Fibroblast of skin of right quadriceps (primary cell): ENCODE measurements at places on chromosomes 7 and 10.

- peak; percentile 70 for DNase-seq
Measured at GRCh38 chr7:28316489-28316888, 95.8 kb upstream of the CREB5 start.

DNA sequence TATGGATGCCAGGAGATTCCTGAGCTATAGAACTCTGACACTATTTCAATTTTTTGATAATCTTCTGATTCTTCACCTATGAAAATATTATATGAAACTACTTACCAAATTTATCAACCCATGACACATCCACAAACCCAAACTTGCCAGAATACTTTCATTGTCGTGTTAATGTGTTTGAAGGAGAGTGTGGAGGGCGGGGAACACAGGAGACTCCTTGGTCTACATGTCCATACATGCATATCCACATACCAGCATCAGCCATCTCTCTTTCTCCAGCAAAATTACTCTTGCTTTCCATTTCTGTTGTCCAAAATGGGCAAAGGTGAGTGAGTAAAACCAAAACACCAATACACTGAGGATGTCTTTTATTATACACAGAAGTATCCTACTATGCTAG, 23.5 kb upstream of the BPGM start:
- no peak for DNase-seq

DNA sequence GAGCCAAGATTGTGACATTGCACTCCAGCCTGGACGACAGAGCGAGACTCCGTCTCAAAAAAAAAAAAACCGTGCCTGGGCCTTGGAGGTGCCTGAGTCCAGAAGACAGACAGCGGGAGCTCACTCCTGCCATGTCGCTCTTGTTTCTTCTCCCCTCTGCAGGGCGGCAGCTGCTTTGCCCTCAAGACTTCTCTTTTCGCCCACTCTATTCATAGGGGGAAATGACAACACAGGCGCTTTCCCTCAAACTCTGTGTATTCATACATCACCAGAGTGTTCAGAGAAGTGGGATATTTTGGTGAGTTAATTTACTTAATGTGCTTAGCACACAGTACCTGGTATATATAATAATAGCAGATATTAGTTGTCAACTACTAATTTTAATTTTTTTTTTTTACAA, 44.5 kb downstream of the FOXK1 start:
- no peak for DNase-seq

GRCh38 chr7:16791905-16792698, 12.7 kb downstream of the AGR2 start:
- DNase-seq: no peak

DNA sequence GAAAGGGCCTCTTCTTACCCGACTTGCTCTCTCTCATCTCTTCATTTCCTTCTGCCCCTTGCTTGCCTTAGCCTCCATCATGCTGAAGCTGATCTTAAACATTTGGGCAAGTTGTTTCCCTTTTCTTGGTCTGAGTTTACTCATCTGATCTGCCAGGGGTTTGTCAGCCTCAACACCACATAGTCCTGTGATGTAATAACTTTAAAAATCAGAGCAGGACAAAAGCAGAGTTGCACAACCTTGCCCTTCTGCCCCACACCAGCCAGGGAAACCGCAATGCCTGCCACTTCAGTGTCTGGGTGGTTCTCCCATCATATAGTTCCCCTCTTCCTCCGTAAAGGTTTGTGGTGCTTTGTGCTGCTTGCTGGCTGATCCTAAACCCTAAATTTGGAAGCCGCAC, 9.9 kb upstream of the LIPM start:
- DNase-seq: no peak

DNA sequence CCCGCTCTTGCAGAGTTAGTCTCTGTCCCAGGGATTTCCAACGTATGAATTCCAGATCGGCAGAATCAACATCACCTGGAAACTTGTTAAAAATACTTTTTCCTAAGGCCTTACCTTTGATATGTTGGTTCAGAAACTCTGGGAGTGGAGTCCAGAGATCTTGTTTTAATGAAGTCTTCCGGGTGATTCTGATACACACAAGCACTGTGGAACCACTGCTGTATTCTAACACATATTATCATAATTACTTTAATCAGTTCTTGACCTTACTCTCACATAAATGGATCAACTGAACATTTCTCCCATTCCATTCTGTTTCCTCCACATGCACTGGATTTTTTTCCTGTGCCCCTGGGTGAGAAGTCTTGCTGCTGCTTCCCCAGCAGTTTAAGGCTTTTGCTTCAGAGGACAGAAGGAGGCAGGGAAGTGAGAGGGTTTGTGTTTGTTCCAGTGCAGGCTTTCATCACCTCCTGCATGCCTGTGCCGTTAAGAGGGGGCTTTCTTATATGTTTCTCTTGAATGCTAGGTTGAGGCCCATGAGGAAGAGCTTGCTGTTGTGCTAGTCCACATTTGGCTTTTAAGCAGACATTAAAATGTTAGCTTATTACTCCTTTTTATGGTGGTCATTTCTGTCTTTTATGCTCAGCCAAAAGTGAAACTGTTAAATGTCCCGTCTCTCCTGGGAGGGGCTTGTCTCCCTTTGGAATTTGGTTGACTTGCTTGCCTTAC, 32.4 kb downstream of the CCSER2 start:
- DNase-seq: peak; percentile 23

GRCh38 chr10:95242581-95243317, 48.1 kb downstream of the PDLIM1 start:
- DNase-seq: peak; percentile 54

DNA sequence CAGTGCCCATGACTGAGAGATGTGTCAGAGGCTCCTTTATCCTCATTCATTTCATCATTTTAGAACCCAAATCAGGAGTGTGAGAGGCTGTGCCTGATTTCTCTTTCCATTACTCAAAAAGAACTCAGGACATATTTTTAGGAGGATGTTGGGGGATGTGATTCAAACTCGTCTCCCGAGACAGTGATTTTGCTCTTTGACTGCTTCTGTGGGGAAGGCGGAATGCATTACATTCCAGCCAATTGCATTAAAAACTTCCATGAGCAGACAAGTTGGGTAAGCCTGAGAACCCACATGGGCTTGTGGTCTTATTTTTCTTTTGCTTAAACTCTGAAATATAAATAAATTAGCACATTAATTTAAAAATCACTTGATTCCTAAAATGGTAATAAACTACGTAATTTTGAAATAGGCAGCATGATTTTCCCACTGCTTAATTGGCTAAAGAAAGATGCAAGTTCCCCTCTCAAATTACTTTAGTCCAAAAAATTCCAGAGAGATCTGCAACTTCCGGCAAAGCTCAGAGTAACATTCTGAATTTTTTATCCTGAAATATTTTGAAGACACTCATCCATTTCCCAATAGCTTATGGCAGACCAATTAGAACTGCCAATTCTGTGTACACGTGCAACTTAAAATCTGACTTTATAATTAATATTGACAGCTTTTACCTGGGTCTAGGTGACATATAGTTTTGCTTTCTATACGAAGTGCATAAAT, 185.6 kb downstream of the C7orf25 start:
- DNase-seq: peak; percentile 87

GRCh38 chr10:43944381-43945093, 295.9 kb upstream of the ZNF32 start:
- peak; percentile 36 for DNase-seq

- no peak for DNase-seq
Measured at GRCh38 chr10:124604214-124605000, 139.8 kb downstream of the FAM53B start.

DNA sequence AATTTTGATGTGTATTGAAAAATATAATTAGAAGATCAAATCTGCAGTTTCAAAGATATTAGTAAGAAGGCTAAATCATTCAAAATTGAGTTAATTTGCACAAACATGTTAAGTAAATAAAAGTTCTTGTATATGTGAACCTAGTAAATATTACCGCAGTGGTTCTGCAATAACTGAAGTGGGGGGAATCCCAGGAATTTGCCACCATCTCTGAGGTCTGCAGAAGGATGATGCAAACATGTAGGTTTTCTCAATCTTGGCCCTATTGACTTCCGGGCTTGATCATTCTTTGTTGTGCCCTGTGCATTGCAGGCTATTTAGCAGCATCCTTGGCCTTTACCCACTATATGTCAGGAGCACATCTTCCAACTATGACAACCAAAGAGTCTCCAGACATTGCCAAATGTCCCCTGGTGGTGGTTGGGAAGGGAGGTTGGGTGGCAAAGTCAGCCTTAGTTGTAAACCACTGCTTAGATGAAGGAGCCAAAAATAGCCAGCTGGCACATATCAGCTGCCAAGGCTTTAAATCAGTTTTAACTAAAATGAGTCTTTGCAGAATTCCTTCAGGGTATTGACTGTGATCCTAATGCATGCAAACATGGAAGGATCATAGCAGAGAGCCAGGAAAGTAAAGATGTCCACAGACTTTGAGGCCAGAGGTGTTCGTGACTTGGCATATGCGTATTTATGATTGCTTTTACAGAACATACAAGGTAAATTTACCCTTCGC, 146.3 kb downstream of the TRIL start:
- DNase-seq: no peak

DNA sequence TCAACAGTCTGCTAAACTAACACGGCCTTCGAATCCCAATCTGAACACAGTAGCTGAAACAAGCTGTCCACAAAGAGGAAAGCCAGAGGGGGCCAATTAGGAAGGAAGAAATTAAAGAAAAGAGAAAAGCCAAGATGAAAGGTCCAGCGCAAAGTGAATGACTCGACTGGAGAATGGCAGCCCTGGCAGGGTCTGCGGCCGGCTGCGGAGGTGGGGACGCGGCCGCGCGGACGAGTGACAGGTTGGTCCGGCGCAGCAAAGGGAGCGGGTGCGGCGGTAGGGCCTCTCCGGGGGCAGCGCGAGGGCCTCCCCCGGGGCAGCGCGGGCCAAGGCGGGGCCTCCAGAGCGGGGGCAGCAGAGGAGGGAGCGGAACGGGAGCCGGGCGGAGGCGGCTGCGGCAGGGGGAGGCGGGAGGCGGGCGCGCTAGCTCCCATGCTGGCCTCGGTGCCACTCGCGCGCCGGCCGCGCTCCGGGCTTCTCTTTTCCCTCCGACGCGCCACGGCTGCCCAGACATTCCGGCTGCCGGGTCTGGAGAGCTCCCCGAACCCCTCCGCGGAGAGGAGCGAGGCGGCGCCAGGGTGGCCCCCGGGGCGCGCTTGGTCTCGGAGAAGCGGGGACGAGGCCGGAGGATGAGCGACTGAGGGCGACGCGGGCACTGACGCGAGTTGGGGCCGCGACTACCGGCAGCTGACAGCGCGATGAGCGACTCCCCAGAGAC, at the start of gene VWC2:
VWC2 (plus strand) TSS at position 421 of the 718 bp plus-strand sequence. CDS start 1,798 bp downstream, outside the sequence.
- DNase-seq: no peak

DNA sequence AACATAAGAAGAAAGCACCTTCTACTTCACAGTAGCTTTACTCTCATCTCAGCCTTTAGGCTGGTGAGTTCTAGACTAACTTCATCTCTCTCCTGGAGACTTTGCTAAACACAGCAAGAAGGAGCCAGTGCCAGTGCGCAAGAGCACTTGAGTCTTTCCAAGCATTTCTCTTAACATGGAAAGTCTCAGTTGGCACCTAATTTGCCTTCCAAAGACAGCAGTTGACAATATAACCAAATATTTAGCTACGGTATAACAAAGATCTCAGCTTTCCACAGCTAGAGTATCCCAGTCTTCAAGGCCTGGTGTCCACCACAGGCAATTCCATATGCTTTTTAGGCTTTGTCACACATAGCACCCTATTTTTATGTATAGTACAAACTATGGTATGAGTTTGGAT, 1204.9 kb downstream of the CNTNAP2 start:
- DNase-seq: no peak

DNA sequence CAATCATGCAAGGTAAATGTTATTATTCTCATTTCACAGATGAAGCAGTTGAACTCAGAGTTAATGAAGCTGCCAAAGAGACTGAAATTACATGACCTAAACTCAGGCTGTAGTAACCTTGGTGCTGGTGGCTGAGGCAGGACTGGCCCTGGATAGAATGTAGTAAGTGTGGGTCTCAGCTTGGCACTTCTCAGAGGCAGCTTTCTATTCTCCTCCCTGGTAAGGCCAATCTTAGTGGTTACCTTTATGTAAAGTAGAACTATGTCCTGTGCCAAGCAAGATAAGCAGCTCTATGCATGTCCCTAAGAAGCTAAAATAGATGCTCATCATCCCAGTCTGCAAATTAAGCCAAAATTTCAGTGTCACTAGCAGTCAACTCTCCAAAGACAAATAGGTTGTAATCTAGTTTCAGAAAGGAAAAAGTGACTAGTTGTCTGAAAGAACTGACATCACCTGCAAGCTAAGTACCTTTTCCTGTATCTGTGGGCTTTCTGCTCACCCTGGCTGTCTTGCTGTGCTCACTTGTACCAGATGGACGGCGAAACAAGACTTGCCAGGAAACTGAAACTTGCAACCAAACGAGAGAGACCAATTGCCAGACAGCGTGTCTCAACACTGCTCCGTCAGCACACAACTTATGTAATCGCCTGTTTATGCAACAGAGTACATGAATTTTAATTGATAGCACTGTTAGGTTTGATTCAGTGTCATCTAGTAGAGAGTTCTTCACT, 43.7 kb downstream of the CH25H start:
- peak; percentile 71 for DNase-seq
